K562 (cell line): ENCODE measurements at places on chromosomes 2 and 18.

- no peak overlapping the region for H3K27ac ChIP-seq
- no peak for DNase-seq
- no peaks in the 10 kb centered on the region for H3K36me3 ChIP-seq
- H3K4me1 ChIP-seq: no peaks in the 10 kb centered on the region
- no peaks in the 10 kb centered on the region for H3K27me3 ChIP-seq
Measured at GRCh38 chr2:219969508-219969907, 342.1 kb downstream of the SLC4A3 start.

GRCh38 chr18:51196118-51196810, 1.2 kb downstream of the MEX3C start:
- peak overlapping the region; percentile 73 for H3K27ac ChIP-seq
- peaks cover 17% of the 10 kb centered on the region for H3K4me1 ChIP-seq
- H3K4me3 ChIP-seq: peak overlapping the region; percentile 78
- peak; percentile 20 for DNase-seq

DNA sequence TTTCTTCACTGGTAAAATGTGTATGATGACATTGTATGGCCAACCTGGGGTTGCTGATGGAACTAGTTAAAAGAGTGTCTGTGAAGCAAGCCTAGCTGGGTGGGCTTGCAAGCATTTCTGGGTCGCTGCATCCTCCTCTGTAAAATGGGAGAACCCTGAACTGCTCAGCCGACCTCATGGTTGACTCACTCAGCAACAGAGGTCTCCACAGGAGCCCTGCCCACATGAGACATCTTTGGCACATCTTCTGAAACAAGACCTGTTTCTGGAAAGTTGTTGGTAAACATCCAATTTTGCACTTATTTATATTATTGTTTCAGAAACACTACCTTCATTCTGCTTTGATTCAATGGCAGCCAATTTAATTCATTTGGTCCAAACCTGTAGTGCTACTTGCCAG, 52.6 kb downstream of the BCL11A start:
- DNase-seq: no peak
- H3K4me1 ChIP-seq: no peaks in the 10 kb centered on the region
- no peaks in the 10 kb centered on the region for H3K36me3 ChIP-seq
- no peak overlapping the region for H3K27ac ChIP-seq
- peaks cover 32% of the 10 kb centered on the region for H3K27me3 ChIP-seq

GRCh38 chr18:45637546-45638327, 22.5 kb downstream of the SLC14A2 start:
- no peaks in the 10 kb centered on the region for H3K4me1 ChIP-seq
- no peaks in the 10 kb centered on the region for H3K36me3 ChIP-seq

DNA sequence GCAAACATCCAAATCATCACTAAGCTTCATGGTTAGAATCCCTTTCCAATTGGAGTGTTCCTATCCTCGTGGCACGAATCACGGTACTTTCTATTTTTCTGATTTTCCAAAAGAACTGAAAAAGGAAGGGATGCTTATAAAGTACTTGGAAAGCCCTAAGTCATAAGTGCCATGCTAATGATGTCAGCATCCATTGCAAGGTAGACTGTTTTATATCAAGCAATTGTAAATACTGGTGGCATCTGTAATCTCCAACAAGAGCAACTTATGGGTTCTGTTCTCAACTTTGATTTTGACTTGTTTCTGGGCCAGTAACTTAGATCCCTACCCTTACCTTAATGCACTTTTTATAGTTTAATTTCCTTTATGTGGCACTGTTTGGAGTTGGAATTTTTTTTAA, 619.5 kb downstream of the BCL11A start:
- H3K4me3 ChIP-seq: no peak overlapping the region
- no peaks in the 10 kb centered on the region for H3K4me1 ChIP-seq
- H3K36me3 ChIP-seq: no peaks in the 10 kb centered on the region
- no peak for DNase-seq
- no peak overlapping the region for H3K27ac ChIP-seq

GRCh38 chr2:229343661-229344060, 72.6 kb upstream of the PID1 start:
- DNase-seq: no peak
- H3K4me3 ChIP-seq: no peak overlapping the region
- no peaks in the 10 kb centered on the region for H3K4me1 ChIP-seq
- H3K36me3 ChIP-seq: no peaks in the 10 kb centered on the region
- no peaks in the 10 kb centered on the region for H3K27me3 ChIP-seq

DNA sequence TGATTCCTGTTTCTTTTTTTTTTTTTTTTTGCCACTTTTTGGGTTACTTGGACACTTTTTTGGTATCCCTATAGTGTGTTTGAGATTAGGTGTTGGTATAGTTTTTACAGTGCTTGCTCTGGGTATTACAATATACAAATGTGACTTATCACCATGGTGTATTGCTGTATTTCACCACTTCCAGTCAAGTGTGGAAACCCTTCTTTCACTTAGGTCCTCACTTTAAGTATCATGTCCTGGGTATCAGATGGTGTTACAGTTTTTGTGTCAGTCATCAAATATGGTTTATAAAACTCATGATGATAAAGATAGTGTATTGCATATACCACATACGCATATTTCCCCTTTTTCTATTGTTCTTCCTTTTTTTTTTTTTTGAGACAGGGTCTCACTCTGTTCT, 1.8 kb downstream of the ATP9B start:
- H3K4me1 ChIP-seq: peaks cover 2% of the 10 kb centered on the region; the same call in 1 of the 3 replicates
- no peak for DNase-seq
- H3K4me3 ChIP-seq: peak overlapping the region; percentile 91; the same call in 1 of the 2 replicates

DNA sequence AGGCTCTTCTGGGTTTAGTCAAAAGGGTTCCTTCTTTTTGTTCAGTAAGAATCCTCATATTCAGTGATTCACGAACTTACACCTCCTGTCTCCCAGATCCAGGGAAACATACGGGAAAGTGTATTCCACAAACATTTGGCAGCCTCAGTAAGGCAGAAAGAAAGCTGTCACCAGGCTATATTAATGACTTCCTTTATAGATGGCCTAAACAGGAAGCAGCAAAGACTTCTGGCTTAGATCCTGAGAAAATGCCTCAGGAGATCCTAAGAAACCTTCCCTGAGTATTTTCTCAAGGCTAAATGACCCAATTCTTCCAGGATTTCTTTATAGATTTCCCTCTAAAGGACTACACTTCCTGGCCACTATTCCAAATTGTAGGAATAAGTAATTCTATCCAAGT, 1995.5 kb upstream of the CELF4 start:
- H3K4me3 ChIP-seq: no peak overlapping the region
- DNase-seq: no peak
- H3K27me3 ChIP-seq: no peaks in the 10 kb centered on the region
- no peaks in the 10 kb centered on the region for H3K36me3 ChIP-seq
- H3K27ac ChIP-seq: no peak overlapping the region

GRCh38 chr2:26559556-26559955, 81.6 kb downstream of the CIB4 start:
- H3K4me1 ChIP-seq: peaks cover 16% of the 10 kb centered on the region
- H3K36me3 ChIP-seq: no peaks in the 10 kb centered on the region
- no peak overlapping the region for H3K27ac ChIP-seq
- H3K4me3 ChIP-seq: no peak overlapping the region
- H3K27me3 ChIP-seq: peaks cover 77% of the 10 kb centered on the region
- no peak for DNase-seq

DNA sequence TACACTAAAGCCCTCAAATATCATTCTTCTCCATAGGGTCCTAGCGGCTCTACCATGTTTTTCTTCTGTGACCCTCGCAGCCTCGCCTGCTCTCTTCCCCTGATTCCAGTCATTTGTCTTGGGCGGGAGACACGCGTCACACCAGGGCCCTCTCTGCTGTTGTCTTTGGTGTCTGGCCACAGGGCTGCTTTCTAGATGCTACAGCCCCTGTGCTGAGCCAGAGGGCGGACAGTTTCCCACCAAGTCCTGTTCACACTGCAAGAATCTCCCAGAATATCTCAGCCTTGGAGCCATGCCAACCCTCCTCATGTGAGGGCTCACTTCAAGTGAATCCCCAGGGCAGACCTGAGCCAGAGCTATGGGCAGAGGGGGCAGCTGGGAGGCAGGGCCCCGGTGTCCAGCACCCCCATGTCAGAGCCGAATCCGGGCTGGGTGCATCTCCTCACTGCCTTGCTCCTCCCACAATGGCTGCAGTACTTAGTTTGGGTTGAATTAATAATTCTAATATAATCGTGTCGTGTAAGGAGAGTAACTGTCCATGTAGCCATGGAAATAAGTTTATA, 42.1 kb downstream of the DIPK1C start:
- H3K27me3 ChIP-seq: peaks cover 14% of the 10 kb centered on the region; the same call in 2 of the 3 replicates
- H3K4me1 ChIP-seq: no peaks in the 10 kb centered on the region
- no peaks in the 10 kb centered on the region for H3K36me3 ChIP-seq
- H3K4me3 ChIP-seq: no peak overlapping the region
- H3K27ac ChIP-seq: no peak overlapping the region

DNA sequence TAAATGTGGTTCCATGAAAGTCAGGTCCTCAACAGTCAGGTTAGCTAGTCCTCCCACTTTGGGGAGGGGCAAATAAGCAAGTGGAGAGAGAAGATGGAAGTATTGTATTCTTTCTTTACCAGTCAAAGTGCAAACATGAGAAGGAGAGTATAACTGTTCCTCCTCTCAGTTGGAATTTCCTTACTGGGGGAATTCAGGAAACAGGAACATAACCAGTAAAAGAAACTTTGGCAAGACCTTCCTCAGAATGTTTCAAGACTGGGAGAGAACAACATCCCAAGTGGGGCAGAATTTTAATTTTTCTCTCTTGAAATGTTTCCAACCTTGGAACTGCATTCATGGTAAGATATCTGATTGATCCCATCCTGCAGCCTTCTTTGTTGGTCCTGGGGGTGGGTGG, 552.4 kb upstream of the TNP1 start:
- H3K27ac ChIP-seq: no peak overlapping the region
- H3K4me1 ChIP-seq: no peaks in the 10 kb centered on the region
- no peak overlapping the region for H3K4me3 ChIP-seq
- no peak for DNase-seq

DNA sequence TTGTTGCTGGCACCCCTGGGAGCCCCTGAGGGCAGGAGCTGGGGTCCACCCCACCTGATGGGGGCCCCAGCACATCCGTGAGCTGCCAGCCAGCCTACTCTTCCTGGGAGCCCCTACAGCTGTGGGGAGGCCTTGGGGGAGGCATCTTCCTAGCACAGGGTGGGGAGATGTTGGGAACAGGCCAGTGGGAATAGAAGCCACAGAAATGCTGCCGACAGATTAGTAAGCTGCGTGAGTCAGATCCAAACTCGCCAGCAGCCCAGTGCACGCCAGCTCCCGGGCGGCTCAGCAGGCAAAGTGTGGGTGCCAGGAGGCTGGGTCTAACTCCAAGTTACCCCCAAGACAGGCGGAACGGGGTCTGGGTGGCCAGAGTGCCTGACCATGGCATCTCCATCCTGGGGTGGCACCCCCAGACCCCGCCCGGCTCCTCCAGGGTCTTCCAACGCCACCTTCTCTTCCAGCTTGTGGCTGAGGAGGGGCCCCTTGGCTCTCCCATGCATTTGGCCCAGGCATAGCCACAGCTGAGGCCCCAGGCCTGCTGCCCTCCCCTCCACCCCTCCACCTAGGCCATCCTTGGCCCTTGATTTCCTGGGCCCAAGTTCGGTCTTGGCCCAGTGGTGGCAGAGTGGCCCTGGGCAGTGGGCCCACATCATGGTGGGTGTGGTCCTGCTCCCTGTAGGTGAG, 15.3 kb downstream of the CROCC2 start:
- no peak for DNase-seq
- H3K27me3 ChIP-seq: peaks cover 28% of the 10 kb centered on the region
- H3K27ac ChIP-seq: no peak overlapping the region

GRCh38 chr2:118047380-118047826, 33.5 kb upstream of the CCDC93 start:
- H3K27me3 ChIP-seq: peaks cover 3% of the 10 kb centered on the region; the same call in 1 of the 3 replicates
- H3K27ac ChIP-seq: no peak overlapping the region
- no peaks in the 10 kb centered on the region for H3K4me1 ChIP-seq
- no peak for DNase-seq
- H3K4me3 ChIP-seq: no peak overlapping the region

- H3K4me1 ChIP-seq: no peaks in the 10 kb centered on the region
- H3K27ac ChIP-seq: no peak overlapping the region
- peaks cover 3% of the 10 kb centered on the region; the same call in 1 of the 3 replicates for H3K27me3 ChIP-seq
- no peak overlapping the region for H3K4me3 ChIP-seq
- DNase-seq: no peak
Measured at GRCh38 chr2:191103774-191104173, 47.0 kb downstream of the STAT4 start.

DNA sequence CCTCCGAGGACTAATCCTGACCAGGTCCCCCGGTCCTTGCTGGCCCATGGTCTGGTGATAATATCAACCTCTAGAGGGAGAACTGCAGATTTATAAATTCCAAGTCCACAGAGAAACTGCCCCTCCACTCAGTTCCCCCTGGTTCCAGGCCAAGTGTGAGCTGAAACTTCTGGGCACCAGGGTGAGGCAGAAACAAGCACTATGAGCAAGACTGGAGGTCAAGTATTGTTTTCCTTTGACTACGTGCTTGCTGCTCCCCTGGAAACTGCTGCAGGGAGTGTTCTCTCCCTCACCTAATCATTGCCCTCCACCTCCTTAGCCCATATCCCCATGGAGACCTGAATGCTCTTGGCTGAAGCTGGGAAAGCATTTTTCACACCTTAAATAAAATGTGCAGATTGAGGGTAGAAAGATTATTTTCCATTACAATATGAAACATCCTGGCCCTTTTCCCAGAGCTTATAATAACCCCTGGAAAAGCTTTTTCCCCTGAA, 135.2 kb downstream of the RDH14 start:
- H3K27me3 ChIP-seq: no peaks in the 10 kb centered on the region
- DNase-seq: no peak
- no peaks in the 10 kb centered on the region for H3K36me3 ChIP-seq
- no peak overlapping the region for H3K27ac ChIP-seq
- H3K4me3 ChIP-seq: no peak overlapping the region

DNA sequence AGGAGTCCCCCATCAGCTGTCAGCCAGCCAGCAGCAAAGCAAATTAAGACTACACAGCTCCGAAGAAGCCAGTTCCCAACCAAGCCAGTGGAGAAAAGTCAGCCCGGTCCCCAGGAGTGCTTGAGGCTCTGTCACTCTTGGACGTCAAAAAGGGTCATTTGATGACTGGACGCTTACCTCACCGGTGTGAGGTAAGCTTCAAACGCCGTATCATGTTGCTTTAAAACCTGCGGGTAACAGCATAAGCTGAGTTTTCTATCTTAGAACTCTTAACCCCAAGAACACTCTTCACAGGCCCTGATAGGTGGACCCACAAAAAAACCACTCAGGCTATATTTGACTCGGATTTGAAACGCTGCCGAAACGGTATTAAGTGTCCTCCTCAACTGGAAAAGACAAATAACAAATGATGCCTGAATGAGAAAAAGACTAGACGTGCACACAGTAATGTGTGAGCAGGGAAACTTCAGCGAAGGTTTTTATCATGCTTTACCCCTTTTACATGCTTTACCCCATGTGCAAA, 682 bp upstream of the LNPK start:
- H3K27ac ChIP-seq: peak overlapping the region; percentile 79
- no peaks in the 10 kb centered on the region for H3K27me3 ChIP-seq
- peak; percentile 58 for DNase-seq

DNA sequence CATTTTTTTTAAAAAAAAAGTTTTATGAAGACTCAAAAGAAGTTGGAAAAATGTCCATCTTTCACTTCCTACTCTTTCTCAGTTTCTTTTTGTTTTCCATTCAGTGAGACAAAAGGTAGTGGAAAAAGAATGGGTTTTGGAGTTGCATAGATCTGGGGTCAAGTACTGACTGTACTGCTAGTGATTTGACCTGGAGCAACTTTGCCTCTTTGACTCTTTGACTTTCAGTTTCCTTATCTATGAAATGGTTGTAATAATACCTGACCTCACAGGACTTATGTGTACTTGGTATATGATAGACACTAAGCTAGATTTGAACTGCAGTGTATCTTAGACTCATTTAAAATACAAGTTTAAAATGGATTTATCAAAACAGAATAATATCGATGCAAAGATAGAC, 3.5 kb upstream of the KCNE4 start:
- DNase-seq: no peak
- H3K4me1 ChIP-seq: peaks cover 18% of the 10 kb centered on the region
- no peaks in the 10 kb centered on the region for H3K27me3 ChIP-seq
- H3K27ac ChIP-seq: no peak overlapping the region
- no peaks in the 10 kb centered on the region for H3K36me3 ChIP-seq
- H3K4me3 ChIP-seq: no peak overlapping the region
